ENCODE measurements at places on chromosomes 2 and 18.

DNA sequence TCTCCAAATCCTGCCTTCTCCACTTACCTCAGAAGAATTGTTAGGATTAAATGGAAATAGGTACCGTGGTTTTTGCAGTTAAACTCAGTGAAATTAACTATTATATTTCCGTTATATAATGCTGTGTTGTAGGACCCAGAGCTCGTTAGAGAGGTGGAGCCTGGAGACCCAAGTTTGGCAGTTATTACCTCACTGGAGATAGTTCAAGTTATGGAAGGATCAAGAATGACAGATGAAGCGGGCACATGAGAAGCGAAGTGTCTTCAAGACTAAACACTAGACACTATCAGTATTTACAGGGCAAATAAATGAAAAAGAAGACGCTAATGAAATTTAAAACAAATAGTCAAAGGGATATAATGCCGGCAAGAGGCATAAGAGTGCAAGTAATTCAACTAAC lies 866 bp downstream of the CWC22 start:
- no peak for DNase-seq

DNA sequence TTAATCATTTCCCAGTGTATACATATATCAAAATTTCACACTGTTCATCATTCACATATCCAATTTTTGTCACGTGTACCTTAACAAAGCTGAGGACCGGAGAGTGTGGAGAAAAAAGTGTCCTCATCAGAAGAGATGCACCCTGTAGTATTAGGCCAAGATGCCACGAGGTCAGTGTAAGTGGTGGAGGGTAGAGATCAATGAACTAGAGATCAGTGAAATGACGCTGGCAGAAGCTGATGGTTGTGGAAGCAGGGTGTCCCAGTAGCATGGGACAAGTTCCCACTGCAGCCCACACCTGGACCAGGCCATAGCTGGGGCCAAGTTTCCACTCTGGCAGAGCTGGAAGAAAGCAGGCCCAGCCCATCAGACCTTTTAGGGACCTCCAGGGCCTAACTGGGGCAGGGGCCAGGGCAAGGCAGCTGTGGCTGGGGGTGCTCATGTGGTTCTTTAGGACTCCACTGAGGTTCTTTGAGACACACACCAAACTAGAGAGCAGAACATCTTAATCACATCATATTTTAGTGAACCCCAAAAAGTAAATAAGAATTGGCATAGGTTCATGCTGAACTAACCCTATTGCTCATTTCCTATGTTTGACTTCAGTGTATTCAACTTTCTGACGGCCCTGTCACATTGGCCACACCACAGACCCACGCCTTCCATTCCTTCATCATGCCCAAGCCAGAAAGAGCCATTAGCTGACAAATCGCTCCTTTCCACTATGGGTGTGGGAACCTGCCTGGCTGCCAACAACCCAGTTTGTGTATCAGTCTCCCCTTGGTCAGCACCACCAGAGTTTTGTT lies 21.6 kb upstream of the GPR55 start:
- no peak for DNase-seq

DNA sequence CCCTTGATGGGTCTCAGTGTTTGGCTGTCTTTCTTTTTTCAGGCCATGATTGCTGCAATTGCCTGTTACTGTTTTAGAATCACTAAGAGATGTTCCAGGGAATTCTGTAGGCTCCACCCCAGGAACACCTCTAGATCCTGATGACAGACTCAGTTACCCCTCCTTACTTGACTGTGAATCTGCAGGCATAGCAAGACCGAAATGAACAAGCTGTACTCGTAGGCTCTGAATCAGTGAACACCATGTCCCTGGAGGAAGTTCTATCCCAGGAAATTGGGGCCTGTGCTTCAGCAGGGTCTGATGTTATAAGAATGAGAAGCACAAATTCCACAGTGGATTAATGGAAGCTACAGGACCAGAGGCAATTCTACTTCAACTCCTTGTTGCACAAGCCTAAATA lies 148.6 kb downstream of the COPS8 start:
- DNase-seq: no peak

DNA sequence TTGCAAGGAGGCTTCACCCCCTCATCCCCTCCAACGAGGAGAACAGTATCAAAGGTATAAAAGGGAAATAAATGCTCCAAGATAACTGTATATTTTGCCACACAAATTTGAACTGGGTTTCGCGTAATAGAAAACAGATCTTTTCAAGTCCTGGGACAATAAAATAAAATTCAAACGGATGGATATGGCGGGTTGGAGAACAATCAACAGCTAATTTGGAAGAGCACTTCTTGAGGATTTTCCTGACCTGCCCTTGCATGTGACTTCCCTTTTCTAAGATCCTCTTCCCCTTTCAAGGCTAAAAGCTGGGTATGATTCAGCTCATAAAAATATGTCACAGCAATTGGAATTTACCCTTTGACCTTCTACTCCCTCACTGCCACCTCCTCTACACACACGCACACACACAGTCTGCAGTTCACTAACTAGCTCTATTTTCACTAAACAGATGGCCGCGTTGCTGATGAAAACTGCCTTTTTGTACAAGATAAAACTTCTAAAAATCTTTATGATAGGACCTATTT lies 386.9 kb downstream of the FIGN start:
- DNase-seq: no peak

DNA sequence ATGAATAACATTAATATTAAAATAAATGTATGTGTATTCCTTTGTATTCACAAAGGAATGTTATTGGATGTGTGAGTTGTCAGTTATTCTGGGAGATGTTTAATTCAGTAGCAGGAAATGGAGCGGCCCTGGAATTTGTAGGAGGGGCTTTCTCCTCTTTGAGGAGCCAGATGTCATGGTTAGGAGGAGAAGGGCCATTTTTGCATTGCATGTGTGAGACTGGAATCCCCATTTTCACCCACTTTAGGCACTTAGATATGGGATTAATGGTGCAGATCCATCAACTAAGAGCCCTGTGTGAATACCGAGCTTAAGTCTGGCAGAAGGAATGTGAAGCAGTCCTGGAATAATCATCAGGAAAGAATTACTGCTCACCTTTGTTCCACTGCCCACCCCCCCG lies 439.2 kb downstream of the PARD3B start:
- no peak for DNase-seq

DNA sequence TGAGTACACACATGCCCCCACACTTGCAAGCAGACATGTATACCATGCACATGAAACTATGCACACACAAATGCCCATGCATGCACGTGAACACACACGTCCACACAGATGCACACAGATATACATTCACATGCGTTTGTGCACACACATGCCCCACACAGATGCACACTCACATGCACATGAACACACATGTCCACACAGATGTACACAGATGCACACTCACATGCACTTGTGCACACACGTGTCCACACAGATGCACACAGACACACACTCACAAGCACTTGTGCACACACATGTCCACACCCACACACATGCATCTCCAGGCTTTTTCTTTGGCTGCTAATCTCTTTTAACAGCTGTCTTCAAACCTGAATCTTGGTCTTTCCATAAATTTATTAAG lies 31.1 kb downstream of the SNTG2 start:
- DNase-seq: no peak

- no peak for DNase-seq
Measured at GRCh38 chr2:11235583-11235982, 80.3 kb downstream of the SLC66A3 start.

DNA sequence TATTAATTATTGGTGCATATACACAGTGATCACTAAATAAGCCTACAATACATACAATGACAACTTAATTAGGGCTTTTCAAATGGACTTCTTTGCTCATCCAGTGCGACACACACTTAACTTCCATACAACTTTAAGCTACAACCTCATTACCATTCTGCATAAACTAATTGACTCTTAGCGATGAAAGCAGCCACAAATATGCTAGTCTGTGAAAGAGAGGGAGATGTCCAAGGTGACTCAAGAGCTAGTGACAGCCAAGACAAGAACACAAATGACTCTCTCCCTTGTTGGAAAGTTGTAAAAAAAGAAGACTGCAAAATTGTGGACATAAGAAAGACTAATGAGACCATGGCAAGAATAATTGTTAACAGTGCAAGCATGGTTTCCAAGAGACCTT lies 264.8 kb downstream of the ARHGAP15 start:
- no peak for DNase-seq

- DNase-seq: no peak
Measured at GRCh38 chr2:118830118-118830517, 17.3 kb downstream of the EN1 start.
